ENCODE measurements at places on chromosomes 2 and 18.

GRCh38 chr2:9673914-9674481 is 43.2 kb upstream of the YWHAQ start:
- DNase-seq: no peak

GRCh38 chr2:235358981-235359471 is 134.8 kb upstream of the AGAP1 start:
- DNase-seq: no peak

GRCh38 chr2:65932571-65932970 is 500.2 kb upstream of the SPRED2 start:
- DNase-seq: no peak

- peak; percentile 50 for DNase-seq
Observed at GRCh38 chr2:97697252-97698235, 15.8 kb upstream of the ZAP70 start.

DNA sequence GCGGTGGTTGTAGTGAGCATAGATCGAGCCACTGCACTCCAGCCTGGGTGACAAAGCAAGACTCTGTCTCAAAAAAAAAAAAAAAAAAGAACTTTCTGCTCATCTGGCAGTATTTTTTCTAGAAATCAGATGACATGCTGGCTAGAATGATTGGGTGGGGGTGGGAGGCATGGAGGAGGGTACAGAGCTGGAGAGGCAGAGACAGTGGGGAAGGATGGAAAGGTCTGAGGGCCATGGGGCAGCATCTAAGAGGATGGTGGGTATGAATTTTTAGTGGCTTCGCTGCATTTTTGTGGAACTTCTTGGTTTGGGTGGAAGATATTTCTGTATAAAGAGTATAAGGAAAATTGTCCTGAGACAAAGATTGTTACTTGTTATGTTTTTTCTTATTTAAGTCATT is 23.3 kb downstream of the ARMC9 start:
- no peak for DNase-seq

DNA sequence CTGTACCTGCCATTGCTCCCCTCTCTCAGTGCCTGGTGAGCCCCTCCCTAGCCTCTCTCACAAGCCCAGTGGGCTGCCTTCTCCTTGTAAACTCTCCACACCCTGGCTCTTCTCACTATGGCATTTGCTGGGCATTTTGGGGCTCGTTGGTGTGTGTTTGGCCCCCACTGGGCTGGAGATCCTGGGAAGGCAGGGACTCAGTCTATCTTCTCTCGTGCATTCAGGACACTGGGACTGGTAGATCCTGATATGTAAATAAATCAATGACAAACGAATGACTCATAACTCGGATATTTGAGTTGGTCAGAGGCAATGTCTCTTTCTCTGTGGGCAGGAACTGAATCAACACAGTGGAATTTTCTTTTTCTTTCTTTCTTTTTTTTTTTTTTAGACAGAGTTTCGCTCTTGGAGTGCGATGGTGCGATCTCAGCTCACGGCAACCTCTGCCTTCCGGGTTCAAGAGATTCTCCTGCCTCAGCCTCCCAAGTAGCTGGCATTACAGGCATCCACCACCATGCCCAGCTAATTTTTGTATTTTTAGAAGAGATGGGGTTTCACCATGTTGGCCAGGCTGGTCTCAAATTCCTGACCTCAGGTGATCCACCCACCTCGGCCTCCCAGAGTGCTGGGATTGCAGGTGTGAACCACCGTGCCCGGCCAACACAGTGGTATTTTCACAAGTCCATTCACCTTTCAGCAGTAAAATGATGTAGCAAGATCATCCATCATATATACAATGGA is 144.6 kb upstream of the SPRED2 start:
- DNase-seq: peak; percentile 83

DNA sequence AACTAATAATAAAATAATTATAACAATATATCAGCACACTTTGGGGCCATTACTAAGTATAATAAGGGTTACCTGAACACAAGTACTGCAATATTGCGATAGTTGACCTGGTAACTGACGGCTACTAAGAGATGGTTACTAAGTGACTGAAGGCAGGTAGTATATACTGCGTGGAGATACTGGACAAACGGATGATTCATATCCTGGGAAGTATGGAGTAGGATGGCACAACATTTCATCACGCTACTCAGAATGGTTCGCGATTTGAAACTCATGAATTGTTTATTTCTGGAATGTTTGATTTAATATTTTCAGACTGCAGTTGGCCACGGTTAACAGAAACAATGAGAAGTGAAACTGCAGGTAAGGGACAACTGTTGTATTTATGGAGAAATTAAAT is 39.5 kb upstream of the FLACC1 start:
- no peak for DNase-seq

Measured in AG04450 (cell line).